ENCODE measurements at places on chromosomes 11 and 22.

DNA sequence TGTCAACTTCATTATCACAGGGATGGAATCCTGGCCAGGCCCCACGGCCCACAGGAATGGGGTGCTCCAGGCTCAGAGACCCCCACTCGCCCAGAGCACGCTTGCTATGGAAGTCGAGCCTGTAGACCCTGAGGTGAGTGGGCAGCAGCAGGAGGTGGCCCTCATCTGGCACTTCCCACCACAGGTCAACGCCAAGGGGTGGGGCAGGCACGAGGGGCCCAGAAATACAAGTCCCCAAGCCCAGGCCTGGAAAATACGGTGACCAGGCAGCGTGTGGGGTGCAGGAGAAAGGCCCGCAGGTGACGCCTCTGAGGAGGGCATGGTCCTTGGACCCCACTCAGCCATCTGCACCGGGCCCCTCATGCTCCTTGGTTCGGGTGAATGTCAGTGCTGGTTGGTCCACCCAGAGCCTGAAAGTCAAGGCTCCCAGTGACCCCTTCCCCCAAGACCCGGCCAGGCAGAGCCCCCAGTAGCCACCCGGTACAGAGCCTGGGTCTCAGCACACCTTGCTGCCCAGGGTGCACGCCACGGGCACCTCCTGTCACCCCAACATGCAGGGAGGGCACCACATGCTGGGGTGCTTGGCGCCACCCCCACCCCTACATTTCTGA lies 2.4 kb downstream of the MOB2 start:
- DNase-seq = no peak

GRCh38 chr11:29957431-29957830 lies 59.4 kb downstream of the KCNA4 start:
- DNase-seq = no peak

- DNase-seq = peak; percentile 74
Observed at GRCh38 chr11:62340269-62340901, 3.1 kb downstream of the ASRGL1 start.

- DNase-seq = no peak
Observed at GRCh38 chr11:126914941-126915340, 85.6 kb downstream of the KIRREL3 start.

GRCh38 chr11:111759376-111759775 lies 6.8 kb downstream of the PPP2R1B start:
- DNase-seq = no peak

GRCh38 chr11:109998921-109999320 lies 94.3 kb upstream of the ZC3H12C start:
- no peak for DNase-seq

- no peak for DNase-seq
Observed at GRCh38 chr22:45880716-45881523, 96.0 kb downstream of the WNT7B start.

GRCh38 chr11:121887569-121887968 lies 228.4 kb downstream of the BLID start:
- DNase-seq = no peak

DNA sequence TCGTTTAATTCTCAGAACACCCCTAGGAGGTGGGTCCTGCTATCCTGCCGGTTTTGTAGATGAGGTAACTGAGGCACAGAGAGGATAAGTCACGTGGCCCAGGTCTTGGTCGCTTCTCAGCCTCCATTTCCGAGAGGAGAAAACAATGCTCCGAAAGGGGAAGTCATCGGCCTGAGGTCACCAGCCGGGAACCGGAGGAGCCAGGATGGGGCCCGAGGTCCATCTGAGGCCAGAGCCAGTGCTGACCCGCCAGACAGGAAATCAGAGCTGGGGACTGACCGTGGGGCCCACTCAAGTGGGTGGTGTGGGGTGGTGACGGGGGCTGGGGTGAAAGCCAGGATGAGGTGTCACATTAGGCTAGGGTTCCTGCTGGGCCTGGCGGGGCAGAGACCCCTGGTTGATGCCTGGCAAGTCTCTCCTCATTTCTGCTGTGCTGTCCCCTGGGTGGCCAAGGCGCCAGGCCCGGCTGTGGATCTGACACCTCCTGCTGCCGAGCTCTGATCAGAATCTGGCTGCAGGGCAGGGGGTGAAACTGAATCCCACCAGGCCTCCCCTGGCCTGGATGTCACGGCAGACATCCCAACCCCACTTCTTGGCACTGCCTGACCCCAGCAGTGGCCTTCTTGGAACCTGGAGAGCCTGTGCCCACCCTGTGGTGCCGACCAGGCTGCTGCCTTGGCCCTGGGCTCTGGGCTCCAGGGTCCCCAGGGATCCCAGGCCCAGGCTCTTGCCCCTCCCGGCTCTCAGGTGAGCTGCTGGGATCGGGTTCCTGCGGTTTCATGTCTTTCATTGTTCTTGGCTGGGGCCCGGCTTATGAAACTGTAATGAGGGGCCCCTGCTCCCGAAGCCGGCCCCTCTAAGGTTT lies 12.0 kb downstream of the TRIOBP start:
- no peak for DNase-seq

GRCh38 chr11:98365190-98365589 lies 655.6 kb upstream of the CNTN5 start:
- no peak for DNase-seq

DNA sequence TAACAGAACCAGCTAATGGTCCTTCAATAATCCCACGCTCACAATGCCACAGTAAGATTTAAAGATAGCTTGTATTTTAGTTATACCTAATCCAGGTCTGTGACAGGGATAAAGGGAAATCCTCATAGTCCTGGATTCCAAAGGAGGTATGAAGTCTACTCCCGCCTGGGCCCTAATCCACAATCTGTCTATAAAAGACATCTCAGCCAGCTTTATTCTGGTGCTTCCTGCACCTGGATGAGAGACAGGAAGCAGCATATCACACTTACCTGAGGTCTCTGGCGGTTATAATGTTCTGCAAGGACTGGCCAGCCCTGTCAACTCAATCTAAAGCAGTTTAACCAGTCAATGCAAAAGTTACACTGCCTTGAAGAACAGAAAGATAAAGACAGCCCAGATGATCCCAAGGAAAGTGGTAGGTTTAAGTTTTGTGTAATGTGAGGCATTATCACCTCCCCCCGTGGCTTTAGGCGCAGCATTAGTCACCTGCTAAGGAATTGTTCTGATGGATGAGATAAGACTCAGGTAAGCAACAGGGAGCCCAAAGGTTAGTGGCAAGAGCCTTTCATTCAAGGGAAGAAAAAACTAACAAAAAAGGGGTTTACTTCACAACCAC lies 57.6 kb downstream of the PLEKHA7 start:
- no peak for DNase-seq

DNA sequence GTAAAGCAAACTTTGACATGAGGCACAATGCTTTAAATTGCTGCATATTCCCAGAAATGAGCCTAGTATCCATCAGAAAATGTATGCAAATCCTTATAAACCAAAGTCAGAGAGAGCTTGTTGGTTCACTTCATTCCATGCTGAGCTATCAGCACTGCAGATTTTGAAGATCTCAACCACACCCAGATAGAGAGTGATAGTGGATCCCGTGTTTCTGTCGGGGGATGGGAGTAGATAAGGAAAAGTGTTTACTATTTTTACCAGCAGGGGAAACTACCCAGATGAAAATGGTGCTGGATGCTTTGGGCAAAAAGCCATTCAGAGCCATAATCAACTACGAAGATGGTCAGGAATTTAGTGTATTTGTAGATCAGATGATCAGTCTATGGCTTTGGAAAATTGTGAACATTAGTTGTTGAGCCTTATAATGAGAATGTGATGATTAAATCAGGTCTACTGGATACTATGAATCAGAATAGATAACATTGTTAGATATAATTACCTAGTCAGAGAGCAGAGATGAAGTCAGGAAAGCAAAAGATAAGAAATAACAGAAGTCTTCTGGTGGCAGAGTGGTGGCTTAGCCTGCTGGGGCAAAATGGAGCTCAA lies 10.8 kb downstream of the OR51B6 start:
- DNase-seq = no peak

DNA sequence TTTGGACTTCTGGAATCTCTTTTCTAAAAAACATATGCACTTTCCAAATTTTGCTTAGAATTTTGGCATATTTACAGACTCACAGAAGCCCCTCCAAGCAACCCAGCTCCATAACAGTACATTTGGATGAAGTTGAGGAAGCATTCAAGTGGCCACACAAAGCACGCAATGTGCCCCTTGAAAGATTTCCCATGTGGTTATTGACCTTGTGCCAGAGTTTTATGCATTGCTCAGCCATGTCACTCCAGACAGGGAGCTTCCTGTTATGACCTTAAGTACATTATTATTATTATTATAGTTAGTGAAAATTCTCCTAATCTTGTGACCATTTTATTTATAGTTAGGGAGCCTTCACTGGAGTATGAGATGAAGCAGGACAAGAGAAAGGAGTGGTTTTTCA lies 35.0 kb upstream of the BDNF start:
- no peak for DNase-seq

- no peak for DNase-seq
Observed at GRCh38 chr11:119422809-119423508, at the start of gene THY1. Gene THY1 (minus strand): TSS chr11:119423172. CDS start chr11:119420905, 2,267 bp downstream.

- no peak for DNase-seq
Observed at GRCh38 chr11:85347291-85347690, 279.9 kb downstream of the DLG2 start.

GRCh38 chr22:40665312-40665711 lies 14.0 kb upstream of the MCHR1 start:
- DNase-seq = no peak

GRCh38 chr11:130464291-130464812 lies 15.9 kb downstream of the ADAMTS15 start:
- no peak for DNase-seq

DNA sequence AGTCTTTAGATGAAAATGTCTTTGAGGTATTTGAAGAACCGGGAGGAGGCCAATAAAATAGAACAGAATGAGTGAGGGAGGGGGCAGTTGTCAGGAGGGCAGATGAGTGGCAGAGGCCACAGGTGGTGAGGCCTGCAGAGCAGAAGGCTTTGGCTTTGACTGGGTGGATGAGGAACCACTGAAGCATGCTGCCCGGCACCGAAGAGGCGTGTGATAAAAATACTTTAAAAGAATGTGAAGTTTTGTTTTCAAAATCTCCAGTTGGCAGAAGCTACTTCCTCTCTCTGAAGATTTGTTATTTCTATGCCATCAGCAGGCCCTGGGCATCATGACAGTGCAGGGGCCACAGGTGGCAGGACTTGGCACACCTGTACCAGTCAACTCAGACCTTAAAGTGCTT lies 6.3 kb downstream of the MS4A12 start:
- no peak for DNase-seq

DNA sequence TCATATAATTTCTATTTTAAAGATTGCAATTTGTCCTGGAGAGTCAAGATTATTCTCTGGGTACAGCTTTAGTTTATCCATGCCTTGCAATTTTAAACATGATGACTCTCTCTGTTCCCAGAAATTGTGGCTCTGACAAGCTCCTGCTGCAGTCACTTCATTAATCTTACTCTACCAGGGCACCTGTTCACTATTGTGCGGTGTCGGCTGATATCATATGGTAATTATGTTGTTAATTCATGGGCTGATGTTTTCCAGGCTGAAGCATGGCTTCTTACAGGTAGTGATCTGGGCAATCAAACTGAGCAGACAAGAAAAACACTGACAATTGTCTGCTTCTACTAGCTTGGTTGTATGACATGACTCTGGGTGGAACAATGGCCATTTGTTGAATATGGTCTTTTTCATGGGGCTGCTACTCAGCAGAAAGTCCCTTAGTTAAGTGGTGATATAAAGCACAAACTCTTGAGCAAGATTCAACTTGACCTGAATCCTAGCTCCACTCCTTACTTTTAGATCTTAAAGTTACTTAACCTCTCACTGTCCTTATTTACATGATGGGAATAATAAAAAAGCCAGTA lies 230.7 kb downstream of the FAT3 start:
- DNase-seq = no peak

GRCh38 chr11:75325713-75326438 lies 25.6 kb downstream of the ARRB1 start:
- DNase-seq = peak; percentile 72

DNA sequence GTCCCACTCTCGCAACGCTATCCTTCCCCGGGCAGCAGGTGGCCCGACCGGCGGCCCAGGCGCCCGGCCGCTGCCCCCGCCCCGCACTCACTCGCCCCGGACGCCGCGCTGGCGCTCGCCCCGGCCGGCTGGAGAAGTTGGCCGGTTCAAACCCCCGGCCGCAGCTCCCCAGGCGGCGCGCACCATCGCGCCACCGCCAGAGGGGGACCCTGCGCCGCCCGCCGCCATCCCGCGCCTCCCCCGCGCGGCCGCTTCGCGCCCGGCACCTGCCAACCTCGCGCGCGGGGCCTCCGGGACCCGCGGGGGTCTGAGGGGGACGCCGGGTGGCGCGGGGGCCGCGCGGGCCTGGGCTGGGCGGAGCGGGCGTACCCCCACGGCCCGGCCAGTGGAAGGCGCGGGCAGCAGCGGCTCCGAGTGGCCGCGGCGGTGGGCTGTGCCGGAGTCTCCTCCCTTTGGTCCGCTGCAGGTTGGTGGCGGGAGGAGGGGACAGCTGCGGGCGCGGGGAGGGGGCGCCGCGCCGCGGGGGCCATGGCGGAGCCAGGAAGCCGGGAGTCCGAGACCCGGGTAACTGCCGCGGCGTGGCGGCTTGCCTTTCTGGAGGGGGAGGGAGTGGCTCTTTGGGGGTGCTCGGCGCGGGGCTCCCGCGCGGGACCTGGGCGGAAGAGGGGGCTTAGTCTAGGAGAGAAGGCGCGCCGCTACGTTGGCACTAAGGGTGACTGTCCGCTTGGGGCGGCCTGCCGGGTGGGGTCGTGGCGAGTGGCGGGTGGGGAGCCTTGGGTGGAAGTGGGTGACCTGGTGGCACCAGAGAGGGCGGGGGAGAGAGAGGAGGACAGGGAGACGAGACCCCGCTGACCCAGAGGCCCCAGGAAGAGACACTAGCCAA lies at the start of the genes MPST and TST:
MPST (plus strand) TSS at position 434 of the 883 bp plus-strand sequence; CDS start at position 529, 95 bp downstream.
TST (minus strand) TSS at position 139 of the 883 bp plus-strand sequence. CDS start 715 bp downstream, outside the sequence.
- peak; percentile 70 for DNase-seq

DNA sequence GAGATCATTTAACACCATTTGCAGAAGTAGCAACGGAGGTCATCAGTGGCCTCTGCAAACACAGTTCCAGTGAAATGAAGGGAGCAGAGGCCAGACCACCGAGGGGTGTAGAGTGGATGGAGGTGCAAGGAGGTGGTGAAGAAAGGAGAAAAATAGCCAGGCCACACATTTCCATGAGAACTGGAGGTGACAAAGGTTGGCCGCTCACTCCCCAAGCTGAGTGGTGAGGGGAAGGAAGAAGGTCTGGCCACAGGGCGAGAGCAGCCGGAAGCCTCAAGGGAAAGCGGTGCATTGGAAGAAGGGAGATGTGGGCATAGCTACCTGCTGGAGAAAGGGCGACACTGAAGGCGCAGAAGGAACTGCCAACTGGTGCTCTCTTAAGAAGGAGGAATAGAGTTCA lies 20.1 kb upstream of the TMPRSS4 start:
- no peak for DNase-seq

- DNase-seq = no peak
Observed at GRCh38 chr11:129417458-129417857, 41.8 kb downstream of the BARX2 start.

Data from hematopoietic multipotent progenitor cell treated with erythropoietin and hydrocortisone succinate and interleukin-3 and kit ligand, for 8 days (in vitro differentiated cells).